Neural crest cell (in vitro differentiated cells): ENCODE measurements at places on chromosomes 1 and 21. TPM values are rescaled to one million over a fixed set of nuclear protein-coding genes. Genes with fewer than 3 reads are reported as not detected.

The CDA gene
- total RNA-seq, result not detected in 2 replicates

The ATP5IF1 gene
- 125 and 127 TPM in 2 replicates for total RNA-seq

The SMCP gene
- total RNA-seq, result not detected in 2 replicates

The MASP2 gene
- 0.14 TPM in 1 of 2 replicates, not detected in the other for total RNA-seq

GRCh38 chr1:22772014-22772413 is 61.4 kb downstream of the EPHB2 start:
- no peak for DNase-seq

- DNase-seq, result no peak
Measured at GRCh38 chr1:28087614-28088167, 719 bp downstream of the EYA3 start.

GRCh38 chr1:8166406-8166805 is 140.3 kb upstream of the ERRFI1 start:
- DNase-seq, result no peak

GRCh38 chr1:24875991-24876506 is 54.0 kb downstream of the RUNX3 start:
- no peak for DNase-seq

DNA sequence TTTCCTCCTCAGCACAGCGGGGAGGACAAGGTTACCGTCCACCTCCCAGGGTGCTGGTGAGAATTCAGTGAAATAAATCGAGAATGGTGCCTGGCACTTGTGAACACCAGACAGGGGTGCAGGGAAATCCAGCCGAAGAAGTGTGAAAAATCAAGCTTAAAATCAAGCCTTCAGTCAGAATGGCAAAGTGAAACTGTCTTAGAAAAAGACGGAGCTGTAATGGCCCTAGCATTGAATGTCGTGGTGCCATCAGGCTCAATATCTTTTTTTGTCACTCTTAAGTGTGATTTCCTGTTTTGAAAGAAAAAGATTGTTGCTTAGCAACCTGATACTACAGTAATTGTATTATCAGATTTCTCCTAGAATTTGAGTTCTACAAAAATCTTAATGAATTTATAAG is 22.1 kb downstream of the EDARADD start:
- no peak for DNase-seq

DNA sequence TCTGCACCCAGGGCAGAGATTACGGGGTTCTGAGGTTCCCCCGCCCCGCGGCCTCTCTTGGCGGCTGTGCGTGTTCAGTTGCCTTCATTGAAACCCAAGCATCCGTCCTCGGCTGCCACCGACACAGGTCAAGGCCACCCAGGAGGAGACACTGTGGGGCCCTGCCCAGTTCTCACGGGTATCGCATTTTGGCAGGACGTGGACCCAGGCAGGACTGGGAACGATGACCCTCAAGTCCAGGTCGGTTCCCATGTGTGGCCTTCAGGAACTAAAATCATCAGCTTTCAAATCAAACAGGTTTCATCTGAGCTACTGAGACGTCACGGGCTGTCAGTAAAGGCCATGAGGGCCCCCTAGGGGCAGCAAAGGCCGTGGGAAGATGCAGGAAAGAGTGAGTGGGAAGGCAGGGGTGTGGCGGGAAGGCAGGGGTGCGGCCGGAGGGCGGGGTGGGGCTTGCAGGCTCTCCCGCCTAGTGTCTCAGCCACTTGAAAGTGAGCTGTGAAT is 7.0 kb upstream of the C1orf174 start:
- DNase-seq, result no peak

DNA sequence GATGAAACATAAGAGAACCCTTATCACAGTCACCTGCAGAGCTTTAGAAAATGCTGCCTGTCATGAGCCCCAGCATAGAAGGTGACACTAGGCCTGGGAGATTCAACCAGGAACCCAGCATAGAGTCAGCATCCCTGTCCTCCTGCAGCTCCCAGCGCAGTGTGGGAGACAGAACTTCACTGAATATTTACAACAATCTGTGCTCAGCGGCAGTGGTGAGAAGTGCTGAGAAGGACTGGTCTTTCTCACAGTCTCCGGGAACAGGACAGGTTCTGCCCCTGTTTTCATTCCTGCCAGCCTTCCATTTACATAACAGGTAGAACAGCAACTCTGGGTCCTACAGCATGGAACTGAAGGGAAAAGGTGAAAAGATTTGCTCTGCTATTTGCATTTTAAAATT is 83.5 kb upstream of the GADD45A start:
- DNase-seq, result no peak

GRCh38 chr1:224851848-224852261 is 77.6 kb upstream of the DNAH14 start:
- no peak for DNase-seq

DNA sequence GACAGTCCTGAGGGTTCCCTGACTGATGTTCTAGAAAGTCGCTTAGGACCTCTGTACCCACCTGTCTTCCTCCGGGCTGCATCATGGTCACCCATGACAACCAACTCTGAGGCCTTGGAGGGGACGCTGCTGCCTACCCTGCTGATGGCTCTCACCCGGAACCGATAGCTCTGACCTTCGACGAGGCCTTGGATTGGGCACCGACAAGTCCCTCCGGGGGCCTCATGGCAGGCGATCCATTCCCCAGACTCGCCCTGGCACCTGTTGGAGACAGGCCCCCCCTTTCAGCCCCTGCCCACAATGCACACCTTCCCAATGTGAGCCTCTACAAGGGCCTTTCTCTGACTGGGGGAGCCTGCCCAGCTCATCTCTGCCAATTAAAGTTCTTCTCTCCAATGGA is 21.2 kb downstream of the MYOM3 start:
- no peak for DNase-seq

DNA sequence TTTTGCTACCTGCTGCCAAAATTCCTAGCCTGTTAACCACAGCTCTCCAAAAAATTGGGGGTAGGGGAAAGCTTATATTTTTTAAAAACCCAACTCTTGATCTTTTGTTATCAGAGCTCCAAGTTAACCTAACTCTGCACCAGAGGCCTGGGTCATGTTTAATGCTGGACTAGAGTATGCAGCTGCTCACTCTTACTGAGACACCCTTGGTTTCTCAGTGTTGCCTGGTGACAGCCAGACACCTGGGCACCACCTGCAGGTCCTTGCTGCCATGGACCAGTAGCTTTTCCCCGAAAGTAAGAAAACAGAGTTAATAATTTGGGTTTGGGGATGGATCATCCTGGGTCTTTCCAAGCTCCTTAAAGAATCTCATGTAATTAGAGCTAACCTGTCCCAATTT is 30.1 kb downstream of the KCNJ6 start:
- no peak for DNase-seq

DNA sequence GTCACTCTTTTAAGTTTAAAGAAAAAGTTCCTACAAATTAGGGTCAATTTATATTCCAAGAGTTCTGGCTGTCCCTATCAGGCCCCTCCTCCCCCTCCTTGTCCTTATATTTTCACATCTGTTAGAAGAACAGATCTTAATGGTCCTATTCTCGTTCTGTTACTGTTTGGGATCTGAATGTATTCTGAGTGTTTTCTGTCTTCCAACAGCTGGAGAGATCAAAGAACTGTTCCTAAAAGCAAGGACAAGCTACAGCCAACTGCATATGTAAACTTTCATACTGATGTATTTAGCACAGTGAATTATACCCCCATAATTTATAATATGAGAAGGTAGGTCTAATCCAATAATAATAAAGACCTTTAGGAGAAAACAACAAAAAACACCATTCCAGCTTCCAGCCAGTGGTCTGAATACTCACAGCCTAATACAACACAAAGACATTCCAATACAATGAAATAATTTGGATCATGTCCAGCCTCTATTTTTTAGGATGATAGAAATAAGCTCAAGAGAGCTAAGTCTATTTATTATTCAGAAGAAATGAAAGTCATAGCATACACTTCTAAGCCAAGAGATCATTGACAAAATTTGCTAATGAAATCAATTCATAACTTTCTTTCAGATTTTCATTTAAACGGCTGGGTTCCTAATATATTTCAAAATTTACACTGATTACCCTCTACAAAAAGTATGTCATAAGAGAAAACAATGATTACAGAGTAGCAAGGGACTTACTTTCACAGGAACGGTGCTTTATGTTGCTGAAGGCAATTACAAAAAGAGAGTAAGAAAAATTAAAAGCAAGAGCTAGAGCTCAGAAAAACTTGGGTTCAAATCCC is 25.3 kb downstream of the WLS start:
- DNase-seq, result no peak

- DNase-seq, result no peak
Measured at GRCh38 chr1:210099921-210100320, 132.7 kb upstream of the SERTAD4 start.

DNA sequence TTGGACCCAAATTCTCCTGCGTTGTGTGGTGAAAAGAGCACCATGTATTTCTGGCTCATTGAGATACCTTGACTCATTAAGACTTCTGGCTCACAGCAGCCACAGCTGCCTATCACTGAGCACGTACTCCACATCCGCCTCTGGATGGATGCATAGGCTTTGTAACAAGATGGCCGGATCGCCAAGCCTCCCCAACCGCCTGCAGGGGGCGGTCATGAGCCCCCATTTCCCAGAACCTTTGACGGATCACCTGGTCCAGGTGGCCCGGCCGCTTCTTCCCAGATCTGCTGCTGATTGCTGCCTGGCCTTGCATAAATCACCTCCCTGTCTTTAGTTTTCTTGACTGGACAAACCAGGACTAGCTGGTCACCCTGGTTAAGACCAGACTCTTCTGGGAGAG is 156.5 kb upstream of the KLHDC7A start:
- DNase-seq, result no peak

- no peak for DNase-seq
Measured at GRCh38 chr1:47436979-47437446, 831 bp upstream of the FOXD2 start.

DNA sequence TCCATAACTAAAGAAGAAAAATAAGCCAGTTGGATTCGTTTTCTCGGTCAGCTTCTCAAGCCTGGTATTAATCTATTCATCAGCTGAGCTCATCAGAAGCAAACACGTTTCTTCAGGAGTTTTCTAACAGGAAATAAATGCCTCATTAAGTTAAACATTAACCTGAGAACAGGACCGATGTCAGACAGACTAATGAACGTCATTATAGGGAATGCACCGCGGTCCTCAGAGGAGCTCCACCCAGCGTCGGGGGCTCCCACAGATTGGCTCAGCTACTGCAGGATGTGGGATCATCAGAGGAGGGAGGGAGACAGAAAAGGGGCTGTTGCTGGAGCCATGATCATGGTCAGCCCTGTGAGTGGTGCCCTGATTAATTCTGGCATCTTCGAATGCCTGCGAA is 615.4 kb downstream of the PTPRU start:
- no peak for DNase-seq

- no peak for DNase-seq
Measured at GRCh38 chr1:20172033-20172590, 13.8 kb upstream of the UBXN10 start.

GRCh38 chr1:175193527-175193910 is 943 bp upstream of the KIAA0040 start:
- no peak for DNase-seq

DNA sequence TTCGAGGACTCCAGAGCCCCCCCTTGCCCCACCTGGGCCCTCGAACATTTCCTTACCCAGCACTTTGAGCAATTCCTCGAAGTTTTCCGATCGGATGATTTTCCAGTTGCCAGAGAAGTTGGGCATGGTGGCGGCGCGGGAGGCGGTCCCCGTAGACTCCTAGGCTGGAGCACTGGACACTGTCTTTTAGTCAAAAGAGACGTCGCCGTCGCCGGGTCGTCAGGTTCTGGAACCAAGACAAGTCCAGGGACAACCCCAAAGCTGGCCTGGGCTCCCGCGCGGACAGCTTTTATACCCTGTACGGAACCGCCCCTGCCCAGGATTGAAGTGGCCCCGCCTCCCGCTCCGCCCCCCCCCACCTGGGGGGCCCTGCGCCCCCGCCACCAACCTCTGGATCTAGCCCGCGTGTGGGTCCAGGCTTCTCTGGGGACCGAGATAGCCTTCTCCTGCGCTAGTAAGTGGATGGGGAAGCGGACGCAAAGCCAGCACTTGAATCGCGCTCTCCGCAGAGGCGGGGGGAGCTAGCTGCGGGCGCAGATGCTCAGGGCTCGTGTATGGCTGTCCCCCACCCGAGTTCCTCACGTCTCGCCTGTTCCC is at the start of gene CRABP2:
TSS of gene CRABP2 (minus strand) at position 263 of the 597 bp plus-strand sequence. CDS start at position 126, 137 bp downstream.
- no peak for DNase-seq

DNA sequence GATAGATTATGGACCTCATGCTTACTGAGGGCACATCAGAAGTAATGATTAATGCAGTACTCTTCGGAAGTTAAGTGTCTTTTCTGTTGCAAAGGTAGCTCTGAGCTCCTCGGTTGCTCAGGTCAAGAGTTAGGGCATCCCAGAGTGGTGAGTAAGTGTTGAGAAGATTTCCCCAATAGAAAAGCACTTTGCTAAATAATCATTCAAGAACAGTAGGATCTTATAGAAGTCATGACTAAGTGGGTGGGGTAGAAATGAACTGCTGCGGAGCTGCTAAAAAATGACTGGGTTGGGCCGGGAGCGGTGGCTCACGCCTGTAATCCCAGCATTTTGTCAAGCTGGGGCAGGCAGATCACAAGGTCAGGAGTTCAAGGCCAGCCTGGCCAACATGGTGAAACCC is 648.6 kb upstream of the CAMK1G start:
- DNase-seq, result no peak

- no peak for DNase-seq
Measured at GRCh38 chr1:228374711-228375577, 31.7 kb downstream of the TRIM11 start.

DNA sequence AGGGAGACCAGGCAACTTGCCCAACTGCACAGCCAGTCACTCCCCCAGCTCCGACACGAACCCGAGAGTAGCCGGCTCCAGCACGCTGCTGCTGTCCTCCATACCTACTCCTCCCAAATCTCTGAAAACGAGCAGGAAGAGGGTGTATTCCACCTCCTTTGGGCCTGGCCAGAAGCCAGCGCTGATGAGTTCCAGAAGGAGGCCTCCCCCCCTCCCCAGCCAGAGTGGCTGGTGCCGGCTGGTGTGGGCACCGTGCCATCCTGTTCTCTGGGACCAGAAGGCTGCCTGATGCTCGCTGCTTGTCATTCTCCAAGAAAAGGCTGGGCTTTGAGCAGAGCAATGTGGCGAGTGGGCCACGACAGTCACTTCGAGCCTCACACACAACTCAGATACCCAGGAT is 22.2 kb downstream of the KCNN3 start:
- DNase-seq, result no peak

DNA sequence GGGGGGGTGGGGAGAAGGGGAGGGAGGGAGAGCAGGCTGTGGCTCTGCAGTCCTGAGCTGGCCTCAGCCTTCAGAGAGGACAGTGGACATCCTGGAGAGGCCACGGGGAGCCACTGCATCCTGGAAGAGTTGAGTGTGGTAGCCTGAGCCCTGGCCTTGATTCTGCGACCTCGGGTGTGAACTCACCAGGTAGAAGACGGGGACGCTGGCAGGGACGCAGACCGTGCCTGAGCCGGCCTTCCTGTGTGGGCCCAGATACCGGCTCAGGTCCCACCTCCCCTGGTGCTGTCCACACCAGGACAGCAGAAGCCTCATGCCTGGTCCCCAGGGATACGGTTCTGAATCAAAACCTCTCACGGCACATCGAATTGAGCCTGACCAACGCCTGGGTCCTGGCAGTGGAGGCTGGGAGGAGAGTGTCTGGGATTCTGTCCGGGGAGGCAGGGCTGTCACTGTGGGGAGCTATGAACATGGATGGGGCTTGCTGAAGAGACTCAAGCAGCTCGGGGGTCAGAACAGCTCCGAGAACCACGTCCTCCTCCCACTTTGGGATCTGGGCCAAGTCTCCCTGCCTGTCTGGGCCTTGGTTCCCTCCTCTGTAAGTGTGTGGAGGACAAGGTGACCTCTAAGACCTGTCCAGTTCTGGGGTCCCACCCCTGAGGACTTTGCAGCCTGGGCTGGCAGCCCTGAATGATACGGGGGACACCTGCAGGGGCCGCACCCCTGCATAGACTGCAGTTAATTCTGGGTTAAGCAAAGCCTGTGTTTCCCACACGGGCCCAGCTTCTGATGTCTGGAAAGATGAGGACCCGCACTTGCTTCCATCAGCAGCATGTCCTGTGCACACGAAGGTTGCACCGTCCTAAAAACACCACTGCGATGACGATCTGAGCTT is 30.4 kb downstream of the RRP1 start:
- no peak for DNase-seq
